ENCODE measurements at places on chromosomes 2 and 18.

DNA sequence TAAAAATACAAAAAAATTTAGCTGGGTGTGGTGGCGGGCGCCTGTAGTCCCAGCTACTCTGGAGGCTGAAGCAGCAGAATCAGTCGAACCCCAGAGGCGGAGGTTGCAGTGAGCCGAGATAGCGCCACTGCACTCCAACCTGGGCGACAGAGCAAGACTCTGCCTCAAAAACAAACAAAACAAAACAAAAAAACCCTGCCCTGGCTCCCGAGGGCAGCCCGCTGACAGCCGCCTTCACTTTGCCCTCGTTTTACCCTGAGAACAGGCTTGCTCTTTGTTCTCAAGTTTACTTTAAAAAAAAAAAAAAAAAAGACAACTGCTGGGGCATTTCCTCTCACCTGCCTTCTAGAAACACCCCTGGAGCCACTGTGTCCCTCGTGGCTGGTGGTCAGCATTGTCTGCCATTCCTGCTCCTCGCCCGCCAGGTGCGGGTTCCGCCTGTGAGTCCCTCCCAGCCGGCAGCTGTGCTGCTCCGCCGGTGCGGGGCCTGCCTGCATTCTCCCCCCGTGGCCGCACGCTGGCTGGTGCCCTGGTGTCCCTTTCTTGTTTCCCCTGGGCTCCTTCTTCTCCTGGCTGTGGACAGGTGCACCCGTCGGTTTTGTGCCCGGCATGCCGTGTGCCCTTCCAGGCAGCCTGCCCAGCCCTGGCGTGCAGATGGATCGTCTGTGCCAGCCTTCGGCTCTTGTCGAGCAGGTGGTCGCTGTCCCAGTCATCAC, 105.7 kb downstream of the USP40 start:
- no peak for DNase-seq

GRCh38 chr2:26245231-26245732, 543 bp downstream of the HADHB start:
- DNase-seq: peak; percentile 12

DNA sequence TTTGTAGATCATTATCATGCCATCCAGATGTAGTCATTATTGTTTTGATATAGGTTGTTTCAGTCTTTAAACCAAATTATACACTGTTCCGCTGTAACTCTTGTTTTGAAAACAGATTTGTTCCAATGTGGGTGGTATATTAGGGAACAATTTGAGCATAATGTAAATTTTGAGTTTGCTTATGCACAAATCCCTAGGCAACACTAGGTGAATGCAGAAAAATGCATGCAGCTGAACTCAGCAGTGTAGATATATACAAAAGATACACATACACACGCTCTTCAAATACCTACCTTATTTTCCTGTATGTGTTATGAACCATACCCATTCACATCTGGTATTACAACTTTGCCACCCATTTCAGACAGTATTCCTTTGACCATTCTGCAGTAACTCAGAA, 35.8 kb downstream of the MSH2 start:
- DNase-seq: no peak

DNA sequence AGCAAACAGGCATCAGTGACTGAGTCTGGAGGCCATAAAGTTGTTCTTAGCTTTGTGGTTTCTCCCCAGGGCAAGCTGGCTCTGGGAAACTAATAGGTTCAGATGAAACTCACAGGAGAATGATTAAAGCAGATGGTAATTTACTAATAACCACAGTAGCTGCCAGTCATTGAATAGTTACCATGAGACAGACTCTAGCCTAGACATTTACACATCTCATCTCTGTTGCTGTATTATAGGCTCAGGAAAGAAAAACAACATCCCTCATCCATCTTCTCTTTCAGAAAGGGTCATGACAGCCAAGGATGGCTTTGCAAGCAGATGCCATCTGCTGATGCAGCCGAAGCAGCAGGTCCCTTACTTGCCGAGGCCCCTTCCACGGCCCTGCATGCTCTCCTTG, 314.0 kb upstream of the ID2 start:
- DNase-seq: no peak

GRCh38 chr2:11775384-11775783, 29.0 kb downstream of the LPIN1 start:
- DNase-seq: no peak

GRCh38 chr2:134232461-134232860, 21.4 kb upstream of the MGAT5 start:
- no peak for DNase-seq

GRCh38 chr18:33853187-33853586, 275.2 kb downstream of the ASXL3 start:
- DNase-seq: no peak

- DNase-seq: no peak
Observed at GRCh38 chr2:173248381-173248780, 106.3 kb upstream of the CDCA7 start.

GRCh38 chr2:237471438-237472186, 15.4 kb upstream of the MLPH start:
- DNase-seq: peak; percentile 27

DNA sequence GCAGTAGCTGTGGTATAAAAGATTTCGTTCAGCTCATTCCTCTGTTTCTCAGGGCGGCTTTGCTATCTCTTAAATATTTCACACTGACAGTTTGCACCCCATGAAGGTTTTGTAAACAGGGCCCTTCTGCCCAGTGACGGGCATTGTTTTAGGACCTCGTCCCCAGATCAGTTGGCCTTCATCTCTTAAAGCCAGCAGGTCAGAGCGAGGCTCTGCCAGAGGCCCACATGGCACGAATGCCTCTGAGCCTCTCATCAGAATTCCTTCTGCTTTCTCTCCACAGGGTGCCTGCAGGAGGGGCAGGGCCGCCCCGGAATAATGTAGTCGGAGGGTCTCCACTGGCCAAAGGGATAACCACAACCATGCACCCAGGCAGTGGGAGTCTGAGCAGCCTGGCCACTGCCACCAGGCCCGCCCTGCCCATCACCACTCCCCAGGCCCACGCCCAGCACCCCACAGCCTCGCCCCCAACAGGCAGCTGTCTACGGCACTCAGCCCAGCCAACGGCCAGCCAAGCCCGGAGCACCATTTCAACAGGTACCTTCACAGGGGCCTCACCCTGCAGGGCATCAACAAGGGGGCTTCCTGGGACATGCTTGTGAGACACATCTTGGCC, 177.0 kb downstream of the SEPTIN10 start:
- DNase-seq: no peak

DNA sequence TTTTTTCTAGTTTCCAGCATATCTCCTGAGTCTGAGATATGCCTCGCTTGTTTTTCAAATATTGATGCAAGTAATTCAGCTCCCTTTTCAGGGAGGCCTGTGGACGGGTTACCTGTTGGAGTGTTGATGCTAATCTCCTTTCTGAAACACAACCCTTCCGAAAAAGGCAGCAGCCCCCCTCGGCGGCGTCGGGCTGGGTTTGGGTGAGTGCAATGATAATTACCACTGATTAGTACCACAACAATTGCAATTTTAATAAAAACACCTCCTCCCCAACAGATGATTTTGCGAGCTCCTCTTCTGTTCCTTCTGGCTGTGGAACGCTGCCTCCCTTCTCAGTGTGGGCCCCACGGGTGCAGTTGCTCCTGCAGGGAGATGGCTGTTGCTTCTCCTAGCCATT, 66.3 kb downstream of the PTGR3 start:
- DNase-seq: no peak

GRCh38 chr2:144217853-144218633, 301.9 kb downstream of the ZEB2 start:
- no peak for DNase-seq

- DNase-seq: no peak
Observed at GRCh38 chr2:142140434-142140845, 9.6 kb upstream of the LRP1B start.

DNA sequence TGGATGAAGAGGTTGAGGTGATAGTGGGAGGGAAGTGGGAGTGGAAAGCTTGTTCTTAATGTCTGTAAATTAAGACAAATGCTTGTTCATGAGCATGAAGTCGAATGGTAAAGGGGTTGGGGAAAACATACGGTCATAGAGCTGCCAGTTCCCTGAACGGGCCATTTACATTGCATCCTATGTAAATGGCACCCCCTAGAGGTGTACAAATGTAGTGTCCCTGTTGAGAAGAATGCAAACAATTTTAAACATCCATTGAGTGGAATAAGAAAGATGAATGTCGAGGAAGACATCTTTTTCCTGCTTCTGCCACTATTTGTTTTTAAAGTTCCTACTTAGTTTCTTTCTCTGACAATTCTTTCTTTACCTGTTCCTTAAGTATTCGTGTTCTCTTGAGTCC, 155.7 kb downstream of the RDH14 start:
- no peak for DNase-seq

- no peak for DNase-seq
Observed at GRCh38 chr2:62971936-62972335, 78.7 kb upstream of the OTX1 start.

DNA sequence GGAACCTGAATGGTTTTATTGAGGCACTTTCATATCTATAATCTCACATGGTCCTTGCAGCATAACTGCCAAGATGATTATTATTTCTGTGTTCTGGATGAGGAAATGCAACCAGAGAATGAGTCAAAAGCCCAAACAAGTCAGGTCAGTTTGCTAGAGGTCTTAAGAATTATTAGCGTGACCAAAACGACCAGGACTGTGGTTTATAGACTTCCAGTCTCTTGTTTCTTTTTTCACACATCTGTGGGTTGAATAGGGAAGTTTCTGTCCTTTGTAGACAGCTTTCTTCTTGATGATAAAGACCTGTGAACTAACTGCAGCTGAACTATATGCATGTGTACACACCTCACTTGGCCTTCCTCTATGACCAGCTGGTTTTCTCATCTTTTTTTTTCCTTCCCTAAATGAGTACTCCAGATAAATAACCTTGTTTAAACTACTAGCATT, 13.9 kb downstream of the ADAM23 start:
- DNase-seq: no peak

GRCh38 chr2:66960161-66960560, 437.0 kb upstream of the ETAA1 start:
- DNase-seq: no peak

DNA sequence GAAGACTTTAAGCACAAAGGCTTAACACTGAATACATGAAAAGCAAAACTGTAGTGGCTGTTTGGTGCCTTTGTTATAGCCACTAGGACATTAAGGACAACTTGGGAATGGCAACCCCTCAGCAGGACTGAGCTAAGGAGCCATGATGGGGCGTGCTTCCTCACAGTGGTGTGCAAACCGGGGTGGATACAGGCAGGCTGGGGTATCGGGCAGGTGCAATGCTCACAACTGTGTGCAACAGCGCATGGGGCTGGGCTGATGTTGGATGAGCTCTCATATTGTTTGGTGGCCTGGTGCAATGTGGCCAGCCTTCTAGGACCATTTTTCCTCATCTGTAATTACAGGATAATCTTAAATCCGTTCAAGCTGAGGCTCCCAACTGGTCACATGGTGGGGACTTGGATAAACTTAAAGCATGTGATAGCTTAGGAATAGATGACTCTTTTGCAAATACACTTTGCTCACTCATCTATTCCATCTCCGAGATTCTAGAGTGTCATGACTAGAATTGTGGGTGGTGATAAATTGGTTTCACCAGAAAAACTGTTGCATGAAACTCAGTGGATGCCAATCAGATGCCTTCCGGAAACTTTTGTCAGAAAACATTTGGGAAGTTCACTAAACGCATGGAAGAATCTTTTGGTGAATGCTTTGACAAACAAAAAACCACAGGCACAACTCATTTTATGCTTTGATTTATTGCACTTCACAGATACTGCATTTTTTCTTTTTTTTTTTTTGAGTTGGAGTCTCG, 116.5 kb downstream of the PXDN start:
- DNase-seq: no peak

GRCh38 chr2:101188683-101189405, 37.7 kb upstream of the TBC1D8 start:
- peak; percentile 62 for DNase-seq

GRCh38 chr2:224444021-224444420, 42.1 kb upstream of the FAM124B start:
- no peak for DNase-seq

- DNase-seq: no peak
Observed at GRCh38 chr18:68803356-68803755, 5.5 kb downstream of the CCDC102B start.

DNA sequence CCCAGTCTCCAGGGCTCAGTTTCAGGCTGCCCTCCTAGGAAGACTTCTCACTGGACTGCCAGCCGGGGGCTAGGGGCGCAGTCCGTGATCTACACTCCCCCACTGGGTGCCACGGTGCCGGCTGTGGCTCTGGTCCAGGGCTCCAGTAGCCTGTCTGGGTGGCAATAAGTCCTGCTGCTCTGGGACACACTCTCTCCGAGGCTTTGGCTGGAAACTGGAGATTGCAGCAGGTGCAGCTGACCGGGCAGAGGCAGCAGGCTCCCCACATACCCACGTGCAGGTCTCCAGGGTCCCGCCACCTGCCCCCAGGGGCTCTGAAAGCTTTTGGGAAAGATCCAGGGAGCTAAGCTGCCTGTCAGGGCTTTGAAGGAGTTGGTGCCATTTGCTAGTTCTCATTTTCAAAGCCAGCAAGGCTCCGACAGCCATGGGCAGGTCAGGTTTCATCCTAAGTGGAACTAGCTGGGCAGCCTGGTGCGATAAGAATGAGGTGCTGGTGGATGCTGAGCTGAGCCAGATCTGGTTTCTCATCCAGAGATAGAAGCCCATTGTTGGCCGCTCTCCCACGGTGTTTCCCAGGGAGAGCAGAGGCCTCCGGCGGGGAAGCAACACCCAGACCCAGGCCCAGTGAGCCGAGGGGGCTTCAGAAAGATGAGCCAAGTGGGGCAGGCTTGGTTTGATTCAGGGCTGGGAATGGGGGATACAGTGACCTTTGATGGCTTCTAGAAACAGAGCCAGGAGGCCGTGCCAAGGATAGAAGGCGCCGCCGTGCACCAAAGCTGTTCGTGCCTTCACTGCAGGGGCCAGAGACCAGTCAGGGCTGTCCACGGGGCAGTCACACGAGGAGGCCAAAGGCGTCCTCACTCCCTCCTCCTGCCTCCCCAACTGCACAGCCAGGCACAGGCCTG, 141.7 kb upstream of the GPC1 start:
- no peak for DNase-seq

GRCh38 chr2:219516888-219517287, 2.6 kb downstream of the ASIC4 start:
- DNase-seq: no peak

GRCh38 chr2:149527998-149528755, 59.4 kb downstream of the MMADHC start:
- no peak for DNase-seq

DNA sequence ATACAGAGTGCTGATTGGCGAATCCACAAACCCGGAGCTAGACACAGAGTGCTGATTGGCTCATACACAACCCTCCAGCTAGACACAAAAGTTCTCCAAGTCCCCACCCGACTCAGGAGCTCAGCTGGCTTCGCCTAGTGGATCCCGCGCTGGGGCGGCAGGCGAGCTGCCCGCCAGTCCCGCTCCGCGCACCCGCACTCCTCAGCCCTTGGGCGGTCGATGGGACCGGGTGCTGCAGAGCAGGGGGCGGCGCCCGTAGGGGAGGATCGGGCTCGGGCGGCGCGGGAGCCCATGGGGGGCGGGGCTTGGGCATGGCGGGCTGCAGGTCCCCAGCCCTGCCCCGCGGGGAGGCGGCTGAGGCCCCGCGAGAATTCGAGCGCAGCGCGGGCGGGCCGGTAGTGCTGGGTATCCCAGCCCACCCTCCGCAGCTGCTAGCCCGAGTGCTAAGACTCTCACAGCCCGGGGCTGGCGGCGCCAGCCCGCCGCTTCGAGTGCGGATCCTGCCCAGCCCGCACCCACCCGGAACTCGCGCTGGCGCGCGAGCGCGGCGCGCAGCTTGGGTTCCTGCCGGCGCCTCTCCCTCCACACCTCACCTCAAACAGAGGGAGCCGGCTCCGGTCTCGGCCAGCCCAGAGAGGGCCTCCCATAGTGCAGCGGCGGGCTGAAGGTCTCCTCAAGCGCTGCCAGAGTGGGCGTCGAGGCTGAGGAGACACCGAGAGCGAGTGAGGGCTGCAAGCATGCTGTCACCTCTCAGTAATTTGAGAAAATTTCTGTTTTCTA, 75.5 kb upstream of the ATP5MC3 start:
- DNase-seq: no peak
